ENCODE measurements at places on chromosomes 2 and 18. TPM values are rescaled to one million over a fixed set of nuclear protein-coding genes. Genes with fewer than 3 reads are reported as not detected.

DNA sequence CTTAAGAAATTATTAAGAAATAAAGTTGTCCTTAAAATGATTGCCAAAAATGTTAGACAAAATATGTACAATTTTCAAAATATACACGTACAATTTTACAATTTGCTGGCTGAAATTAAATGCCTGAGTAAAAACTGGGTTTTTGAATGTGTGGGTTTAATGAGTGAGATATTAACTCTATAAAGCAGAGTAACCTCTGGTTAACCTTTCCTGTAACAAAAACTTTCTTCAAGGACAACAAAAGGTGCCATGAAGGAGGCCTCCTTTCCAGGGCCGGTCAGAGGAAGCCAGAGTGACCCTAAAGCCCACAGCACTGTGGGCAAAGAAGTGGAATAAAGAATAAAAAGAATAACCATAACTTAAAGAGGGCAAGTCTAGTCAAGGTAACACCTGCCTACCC lies 16.5 kb upstream of the MAL start:
- no peak for DNase-seq

CNTNAP5 gene
- 2.6 TPM for total RNA-seq

DNA sequence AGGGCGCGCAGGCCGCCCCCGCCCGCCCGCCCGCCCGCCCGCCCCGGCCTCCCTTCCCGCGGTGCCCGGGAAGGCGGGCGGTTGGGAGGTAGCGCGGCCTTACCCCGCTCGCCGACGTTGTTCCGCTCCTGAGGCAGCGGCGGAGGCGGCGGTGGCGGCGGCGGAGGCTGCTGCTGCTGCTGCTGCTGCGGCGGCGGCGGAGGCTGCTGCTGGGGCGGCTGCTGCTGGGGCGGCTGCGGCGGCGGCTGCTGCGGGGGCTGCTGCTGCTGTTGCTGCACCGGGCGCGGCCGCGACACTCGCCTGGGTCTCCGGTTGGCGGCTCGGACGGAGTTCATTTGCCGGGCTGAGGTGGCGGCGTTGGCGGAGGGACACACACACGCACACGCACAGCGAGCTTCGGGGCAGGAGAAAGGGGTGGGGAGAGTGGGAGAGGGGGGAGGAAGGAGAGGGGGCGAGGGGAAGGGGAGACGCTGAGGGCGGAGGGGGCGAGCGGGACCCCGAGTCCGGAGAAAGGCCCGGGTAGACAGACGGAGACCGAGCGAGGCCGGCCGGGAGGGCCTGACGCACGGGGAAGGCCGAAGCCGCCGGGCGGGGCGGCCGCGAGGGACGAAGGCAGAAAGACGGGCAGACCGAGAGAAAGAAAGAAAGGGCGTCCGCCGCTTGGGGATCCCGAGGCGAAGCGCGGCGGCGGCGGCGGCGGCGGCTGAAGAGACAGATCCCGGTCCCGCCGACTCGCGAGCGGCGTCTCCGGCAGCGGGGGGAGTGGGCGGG lies 727 bp downstream of the FBXO11 start:
- no peak for DNase-seq

USP14 gene
- 22.6 TPM for total RNA-seq

GRCh38 chr2:226423498-226423960 lies 376.1 kb downstream of the IRS1 start:
- DNase-seq = peak; percentile 71

GRCh38 chr2:217551252-217551899 lies 451.4 kb downstream of the TNS1 start:
- peak; percentile 91 for DNase-seq

CCDC102B gene
- 44.5 TPM for total RNA-seq

DNA sequence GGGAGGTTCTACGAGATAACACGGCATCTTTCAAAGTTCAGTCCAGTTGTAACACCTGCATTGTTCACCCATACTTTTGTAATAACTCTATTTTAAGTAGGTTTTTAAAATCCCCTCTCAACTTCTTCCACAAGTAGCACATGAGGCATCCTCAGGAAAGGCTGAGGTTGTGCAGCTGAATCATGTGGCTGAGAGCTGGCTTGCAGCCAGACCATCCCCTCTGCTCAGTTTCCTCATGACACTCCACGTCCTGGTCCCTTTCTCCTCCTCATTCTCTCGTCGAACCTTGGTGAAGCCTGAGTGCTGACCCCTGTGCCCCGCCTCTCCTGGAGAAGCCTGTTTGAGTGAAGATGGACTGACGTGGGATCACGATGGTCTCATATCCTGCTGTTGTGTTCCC lies 42.5 kb downstream of the POU3F3 start:
- no peak for DNase-seq

DNA sequence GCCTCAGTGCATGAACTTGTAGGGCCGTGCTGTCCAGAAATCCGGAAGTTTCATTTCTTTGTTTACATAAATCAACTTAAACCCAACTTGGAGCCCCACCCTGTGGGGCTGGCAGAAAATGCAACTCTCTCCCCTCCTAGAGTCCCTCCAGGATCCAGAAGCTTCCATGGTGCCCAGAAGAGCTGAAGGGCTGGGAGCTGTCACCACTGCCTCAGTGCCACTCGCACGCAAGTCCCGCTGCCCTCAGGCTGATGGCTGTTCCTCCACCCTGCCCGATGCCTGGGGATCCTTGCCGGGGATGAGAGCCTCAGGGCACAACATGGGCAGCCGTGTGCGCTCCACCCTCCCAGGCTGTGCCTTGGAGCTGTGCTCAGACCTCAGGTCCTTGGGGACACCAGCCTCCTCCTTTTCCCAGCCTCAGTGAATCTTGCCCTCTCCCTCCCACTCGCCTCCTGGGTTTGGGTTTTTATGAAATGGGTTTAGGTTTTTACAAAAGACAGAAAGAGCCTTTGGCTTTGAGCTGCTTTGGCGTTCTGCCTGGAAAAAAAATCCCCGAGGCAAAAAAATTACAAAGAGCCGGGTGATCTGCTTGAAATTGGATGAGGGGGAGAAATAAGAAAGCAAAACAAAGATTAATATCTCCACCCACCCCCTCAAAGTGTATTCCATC lies 155.2 kb downstream of the TWIST2 start:
- peak; percentile 94 for DNase-seq

RBBP8 gene
- total RNA-seq = 27.4 TPM

CAPN14 gene
- total RNA-seq = 0.96 TPM

GRCh38 chr2:59896499-59897245 lies 656.8 kb downstream of the BCL11A start:
- DNase-seq = no peak

GRCh38 chr18:47779381-47779780 lies 151.1 kb downstream of the SMAD2 start:
- no peak for DNase-seq

CIDEA gene
- total RNA-seq = not detected

- DNase-seq = peak; percentile 89
Observed at GRCh38 chr2:68287580-68288441, 31.9 kb downstream of the CNRIP1 start.

SLC30A3 gene
- total RNA-seq = 5.5 TPM
